IPS DF 6.9 (cell line): ENCODE measurements at places on chromosomes 3 and 15.

DNA sequence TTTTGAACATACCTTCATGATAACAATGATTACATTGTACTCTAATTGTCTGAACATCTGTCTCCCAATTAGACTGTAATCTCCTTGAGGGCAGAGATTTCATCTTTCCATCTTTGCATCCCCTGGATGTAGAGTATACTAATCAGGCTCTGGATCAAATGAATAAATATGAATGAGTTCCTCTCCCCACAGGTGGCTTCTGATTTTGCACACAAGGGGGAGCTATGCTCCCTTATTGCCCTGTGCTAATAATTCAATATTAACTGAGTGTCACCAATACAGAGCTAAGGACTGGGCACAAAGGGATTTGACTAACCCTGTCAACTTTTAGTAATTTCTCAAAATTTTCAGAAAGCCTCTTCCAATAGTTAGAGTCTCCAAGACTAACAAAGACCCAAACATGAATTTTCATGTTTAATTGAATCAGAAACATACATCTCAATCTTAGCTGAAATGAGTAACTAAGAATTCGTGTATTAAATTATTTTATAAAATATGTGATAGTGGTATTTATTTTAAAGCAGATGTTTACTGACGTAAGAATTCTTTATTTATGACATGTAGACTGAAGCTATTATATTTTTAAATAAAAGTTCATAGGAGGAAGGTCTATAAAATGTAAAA is 3.0 kb downstream of the DUOXA1 start:
- no peak for DNase-seq

DNA sequence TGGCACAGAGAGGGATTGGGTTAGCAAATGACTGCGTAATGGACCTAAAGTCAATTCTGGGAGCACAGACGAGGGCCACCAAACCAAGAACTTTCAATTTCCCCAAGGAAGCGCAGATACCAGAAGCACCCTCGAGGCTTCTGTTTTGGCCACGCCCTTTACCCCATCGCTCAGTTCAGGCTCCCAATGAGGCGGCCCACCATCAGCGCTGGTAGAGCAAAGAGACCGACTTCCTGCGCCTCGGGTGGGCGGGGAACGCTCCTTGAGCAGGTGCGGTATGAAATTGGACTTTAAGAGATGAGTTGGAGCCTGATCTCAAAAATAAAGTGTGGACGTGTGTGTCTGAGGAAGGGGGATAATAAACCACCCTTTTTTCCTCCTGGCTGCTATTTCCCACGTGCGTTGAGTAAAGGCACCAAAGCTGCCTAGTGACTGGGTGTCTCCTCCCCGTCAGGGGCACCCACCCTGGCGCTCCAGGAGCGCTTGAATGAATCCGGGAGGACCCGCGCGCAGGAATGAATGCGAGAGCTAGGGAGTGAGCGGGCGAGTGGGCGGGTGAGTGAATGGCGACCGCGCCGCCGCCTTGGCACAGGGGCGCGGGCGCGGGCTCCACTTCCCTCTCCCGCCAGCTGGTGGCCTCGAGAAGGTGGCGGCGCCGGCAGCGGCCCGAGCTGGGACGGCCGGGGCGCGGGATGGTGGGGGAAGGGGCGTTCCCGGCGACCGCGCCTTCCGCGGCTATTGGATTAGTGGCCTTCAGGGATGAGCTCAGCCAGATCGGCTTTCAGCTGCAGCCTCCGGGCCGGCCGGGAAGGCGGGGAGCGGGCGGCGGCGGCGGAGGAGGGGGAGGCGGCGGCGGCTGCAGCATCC is at the start of gene SPSB4:
Gene SPSB4, plus strand, starts transcription at position 772 of the 867 bp plus-strand sequence. CDS start 14,758 bp downstream, outside the sequence.
- DNase-seq, result no peak

GRCh38 chr15:44034334-44034733 is 160.7 kb downstream of the FRMD5 start:
- DNase-seq, result no peak

DNA sequence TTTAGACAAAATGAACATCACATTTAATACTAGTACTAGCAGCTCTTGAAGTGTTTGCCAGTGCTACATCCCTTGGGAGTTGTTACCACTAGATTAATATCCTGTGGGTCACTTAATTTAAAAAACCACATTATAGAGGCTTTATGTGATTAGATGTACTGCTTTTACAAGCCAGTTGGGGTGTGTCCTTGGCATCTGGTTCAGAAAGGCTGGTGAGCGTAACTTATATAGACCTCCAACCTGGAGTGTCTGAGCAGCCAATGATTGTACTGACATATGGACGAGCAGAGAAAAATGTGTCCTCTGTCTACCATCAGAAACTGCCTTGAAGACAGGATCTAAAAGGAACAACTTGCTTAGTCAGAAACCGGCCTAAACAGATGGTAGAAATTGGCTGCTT is 306.2 kb upstream of the ATP11B start:
- no peak for DNase-seq

DNA sequence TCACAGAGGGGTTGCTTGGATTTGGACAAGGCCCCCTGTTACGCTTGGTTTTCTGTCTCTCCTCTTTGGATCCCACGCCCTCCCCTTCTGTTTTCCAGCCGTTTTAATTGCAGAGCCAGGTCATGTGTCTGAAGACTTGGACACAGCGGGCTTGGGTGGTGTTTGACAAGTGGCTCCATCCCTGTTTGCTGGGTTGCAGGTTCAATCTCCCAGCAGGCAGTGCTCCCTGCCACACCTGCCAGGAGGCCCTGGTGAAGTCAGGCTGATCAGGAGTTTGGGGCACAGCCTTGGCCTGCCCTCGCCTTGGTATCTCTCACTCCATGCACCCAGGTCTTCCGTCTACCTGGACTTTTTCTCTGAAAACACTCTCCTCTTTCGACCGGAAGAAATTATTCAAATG is 59.0 kb downstream of the PLXNA1 start:
- no peak for DNase-seq

DNA sequence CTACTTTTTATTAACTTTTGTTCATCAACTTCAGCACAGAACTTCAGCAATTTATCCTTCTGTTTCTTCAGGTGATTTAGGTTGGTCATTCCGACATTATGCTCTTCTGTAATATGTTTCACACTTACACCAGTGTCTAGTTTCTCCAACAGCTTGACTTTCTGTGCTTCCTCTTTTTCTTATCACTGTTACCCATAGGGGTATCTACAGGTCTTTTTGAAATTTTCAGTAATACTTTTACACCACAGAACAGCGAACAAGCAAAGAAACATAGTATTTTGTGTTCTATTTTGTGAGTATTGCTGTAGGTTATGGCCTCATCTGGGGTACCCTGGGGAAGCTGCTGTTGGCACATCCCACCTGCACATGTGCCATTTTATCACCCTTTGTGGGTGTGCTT is 260.7 kb downstream of the NSUN3 start:
- no peak for DNase-seq

GRCh38 chr3:151798466-151798865 is 15.4 kb upstream of the AADAC start:
- no peak for DNase-seq

DNA sequence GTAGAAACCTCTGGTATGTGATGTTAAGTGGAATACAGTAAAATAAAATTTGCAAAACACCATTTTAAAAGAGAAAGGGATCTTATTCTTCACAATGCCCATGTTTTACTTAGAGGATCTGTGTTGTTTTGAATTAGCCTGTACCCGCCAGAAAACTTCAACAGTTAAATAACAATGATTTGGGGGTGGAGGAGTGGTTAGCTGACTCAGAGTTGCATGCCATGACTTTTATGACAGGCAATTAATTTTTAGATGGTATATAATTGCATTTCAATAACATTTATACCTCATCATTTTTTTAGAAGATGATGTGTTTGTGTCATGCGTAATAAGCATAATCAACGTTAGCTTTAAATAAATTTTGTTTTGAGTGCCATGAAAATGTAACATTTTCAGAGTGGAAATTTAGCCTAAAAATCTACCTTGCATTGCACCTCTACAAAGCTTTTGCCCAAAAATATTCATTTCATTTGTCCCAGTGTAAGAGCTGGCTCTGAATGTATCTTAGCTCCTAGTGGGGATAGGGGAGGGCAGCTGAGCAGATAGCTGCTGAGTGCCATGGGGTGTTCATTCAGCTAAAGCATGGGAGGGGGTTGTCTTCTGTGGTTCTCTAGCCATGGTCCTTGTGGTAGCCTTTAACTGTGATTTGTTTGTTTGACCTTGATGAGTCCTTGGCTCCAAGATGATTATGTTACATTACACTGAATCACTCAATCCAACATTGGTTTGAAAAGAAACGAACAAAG is 379.8 kb downstream of the LPP start:
- DNase-seq, result no peak

DNA sequence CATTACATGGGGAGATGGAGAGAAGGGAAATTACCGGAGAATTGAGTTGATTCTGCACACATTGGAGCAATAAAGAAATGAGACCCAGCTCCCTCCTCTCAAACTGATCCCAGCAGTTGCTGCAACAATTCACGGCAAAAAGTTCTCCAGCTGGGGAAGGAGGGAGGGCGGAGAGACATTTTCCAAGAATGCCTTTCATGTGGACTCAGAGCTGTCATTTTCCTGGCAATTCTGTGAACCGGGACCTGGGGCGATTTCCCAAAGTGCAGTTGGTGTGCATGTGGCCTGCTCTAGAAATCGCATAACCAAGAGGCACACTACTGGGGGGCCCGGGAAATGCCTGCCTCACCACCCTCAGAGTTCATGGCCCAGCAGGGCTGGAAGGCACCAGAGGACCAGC is 48.7 kb upstream of the IREB2 start:
- DNase-seq, result no peak

GRCh38 chr15:62653122-62653521 is 389.4 kb upstream of the TPM1 start:
- DNase-seq, result no peak

DNA sequence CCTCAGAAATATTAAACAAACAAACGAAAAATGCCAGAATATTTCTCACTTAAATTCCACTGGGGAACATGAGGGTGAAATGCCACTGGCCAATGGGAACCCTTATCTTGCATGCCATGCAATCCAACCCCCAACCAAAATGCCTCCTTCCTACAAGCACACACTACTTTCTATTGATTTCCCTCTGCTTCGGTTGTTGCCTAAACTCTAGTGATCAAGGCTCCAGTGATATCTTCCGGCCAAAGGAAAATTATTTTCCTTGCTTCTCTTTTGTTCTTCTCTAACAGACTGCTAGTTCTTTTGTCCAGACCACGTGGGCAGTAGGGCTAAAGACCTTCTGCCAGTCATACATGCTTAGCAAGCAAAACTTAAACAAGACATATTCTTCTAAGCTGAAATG is 115.7 kb downstream of the TMCC1 start:
- DNase-seq, result no peak

GRCh38 chr15:25242957-25243799 is 195.6 kb downstream of the UBE3A start:
- no peak for DNase-seq

DNA sequence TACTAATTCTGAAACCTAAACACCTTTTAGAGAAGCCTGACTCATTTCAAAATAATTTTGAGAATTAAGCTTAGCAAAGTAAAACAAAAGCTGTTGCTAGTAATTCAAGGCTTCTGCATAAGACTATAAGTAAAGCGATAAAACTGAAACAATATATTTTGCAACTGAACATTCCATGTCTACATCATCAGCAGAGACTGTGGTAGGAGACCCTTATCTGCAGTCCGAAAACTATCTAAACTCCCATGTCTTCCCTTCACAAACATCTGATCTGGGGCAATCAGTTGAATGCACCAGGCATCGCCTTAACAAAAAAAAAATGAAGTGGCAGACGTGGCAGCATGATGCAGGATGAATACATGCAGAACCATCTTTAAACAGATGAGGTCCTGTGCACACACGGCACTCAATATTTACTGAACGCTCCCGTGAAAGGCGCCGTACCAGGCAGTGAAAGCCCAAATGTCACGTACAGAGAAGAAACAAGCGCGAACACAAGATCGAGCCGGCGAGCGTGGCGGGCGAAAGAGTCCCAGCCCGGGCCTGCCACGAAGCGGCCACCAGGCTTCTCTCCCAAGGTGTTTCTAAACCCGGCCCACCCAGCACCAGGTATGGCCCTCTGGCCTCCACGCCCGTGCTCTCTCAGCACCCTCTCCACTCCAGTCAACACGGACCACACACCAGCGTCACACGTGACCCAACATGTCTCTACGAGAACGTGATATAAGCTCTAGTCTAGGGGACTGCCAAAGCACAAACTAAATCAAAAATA is 63.0 kb downstream of the CHSY1 start:
- no peak for DNase-seq

- no peak for DNase-seq
Measured at GRCh38 chr3:78368636-78369345, 1328.9 kb downstream of the ROBO2 start.

DNA sequence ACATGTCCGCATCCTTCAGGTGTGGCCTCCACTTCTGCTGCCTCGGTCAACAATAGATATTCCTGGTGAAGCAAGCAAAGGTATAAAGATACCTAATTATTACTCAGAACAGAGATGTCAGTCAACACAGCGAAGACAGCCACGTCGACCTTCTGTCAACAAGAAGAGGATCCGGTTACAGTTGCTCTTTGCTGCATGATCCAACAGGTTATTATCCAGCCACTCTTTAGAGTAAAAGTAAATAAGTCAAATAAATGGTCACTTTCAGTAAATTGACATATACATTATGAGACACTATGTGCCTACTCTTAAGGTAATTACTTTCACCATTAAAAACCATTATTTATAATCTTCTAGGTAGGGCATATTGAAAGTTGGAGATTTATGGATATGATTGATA is 356.8 kb upstream of the ATP11B start:
- no peak for DNase-seq

- no peak for DNase-seq
Measured at GRCh38 chr15:27679731-27680471, 419.2 kb downstream of the OCA2 start.

DNA sequence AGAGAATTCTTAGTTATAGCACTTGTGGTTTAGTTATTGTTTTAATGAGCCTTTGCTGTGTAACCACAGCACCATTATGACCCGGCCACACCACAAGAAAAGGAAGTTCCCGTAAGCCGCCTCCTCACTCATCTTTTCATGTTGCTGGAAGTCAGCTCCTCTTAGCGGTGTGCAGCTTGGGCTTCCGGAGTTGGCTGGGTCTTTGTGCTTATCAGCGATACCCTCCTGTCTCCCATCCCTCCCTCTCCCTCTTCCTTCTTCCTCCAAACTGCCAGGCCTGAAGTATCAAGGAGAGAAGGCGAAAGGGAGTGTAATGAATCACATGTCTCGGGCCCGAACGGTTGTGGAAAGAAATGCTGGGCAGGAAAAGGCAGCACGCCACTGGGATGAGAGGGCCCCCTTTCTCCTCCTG is 353.5 kb downstream of the MCTP2 start:
- no peak for DNase-seq

DNA sequence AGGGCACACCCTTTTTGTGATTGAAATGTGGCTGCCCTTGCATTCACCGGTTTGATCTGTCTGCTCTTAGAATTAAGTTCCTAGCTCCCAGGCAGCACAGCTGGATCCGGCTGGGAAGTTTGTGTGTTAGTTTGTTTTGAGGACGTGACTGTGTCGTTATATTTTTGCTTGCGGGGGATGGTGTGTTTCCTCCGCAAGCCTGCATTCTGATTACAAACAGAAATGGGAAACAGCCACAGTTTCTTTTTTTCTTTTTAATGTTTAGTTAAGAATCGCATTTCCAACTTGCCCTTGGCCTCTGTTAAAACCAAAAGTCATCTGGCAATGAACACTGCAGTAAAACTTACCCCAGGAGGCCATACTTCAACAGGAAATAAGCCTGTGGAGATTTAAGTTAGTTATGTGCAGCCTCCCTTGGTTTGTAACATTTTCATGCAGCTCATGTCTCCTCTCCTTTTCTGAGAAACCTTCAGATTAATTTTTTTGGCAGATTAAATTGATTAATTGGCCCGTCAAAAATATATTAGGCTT is 888 bp downstream of the TMOD3 start:
- DNase-seq, result no peak
